ENCODE measurements at places on chromosomes 7 and 10.

DNA sequence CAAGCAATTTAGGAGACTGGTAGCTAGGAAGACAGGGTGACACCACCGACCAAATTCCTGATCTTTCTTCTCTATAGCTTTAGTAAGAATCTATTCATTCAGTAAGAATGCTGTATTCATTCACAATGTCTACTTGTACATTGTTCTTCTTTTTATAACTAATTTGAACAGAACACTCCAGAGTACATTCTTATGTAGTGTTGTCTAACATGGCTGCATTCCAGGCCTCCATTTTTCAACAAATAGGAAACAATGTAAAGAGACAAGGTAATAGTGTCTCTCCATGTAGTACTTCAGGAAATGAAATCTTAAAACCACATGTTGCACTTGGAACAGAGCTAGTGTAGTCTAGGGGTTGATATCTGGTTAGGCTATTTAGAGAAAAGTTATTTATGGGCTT lies 1.8 kb downstream of the VCL start:
- DNase-seq, result no peak

GRCh38 chr10:43252783-43253341 lies 14.0 kb downstream of the RASGEF1A start:
- DNase-seq, result no peak

- no peak for DNase-seq
Observed at GRCh38 chr7:88317422-88317821, 10.7 kb upstream of the STEAP4 start.

GRCh38 chr7:5420881-5421713 lies 2.5 kb downstream of the TNRC18 start:
- DNase-seq, result no peak

GRCh38 chr7:55476852-55477780 lies 95.2 kb downstream of the VOPP1 start:
- no peak for DNase-seq

DNA sequence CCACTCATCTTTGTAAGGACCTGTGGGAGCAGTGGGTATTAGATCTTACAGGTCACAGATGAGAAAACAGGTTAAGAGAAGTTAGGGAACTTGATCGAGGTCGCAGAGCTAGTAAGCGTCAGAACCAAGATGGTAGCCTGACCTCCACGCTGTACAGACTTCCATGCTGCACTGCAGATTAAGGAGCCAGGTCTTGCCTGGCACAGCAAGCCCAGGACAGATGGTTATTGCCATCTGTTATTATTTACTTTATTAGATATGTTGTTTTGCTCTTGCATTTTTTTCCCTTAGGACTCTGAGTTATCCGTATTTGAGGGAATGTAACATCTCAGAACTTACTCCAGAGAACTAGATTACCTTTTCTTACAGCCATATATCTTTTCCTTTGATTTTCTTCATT lies 147.2 kb downstream of the NSUN6 start:
- no peak for DNase-seq

GRCh38 chr7:68348401-68348800 lies 1249.9 kb upstream of the AUTS2 start:
- DNase-seq, result no peak

GRCh38 chr10:17234431-17234945 lies 6.4 kb downstream of the VIM start:
- no peak for DNase-seq

GRCh38 chr10:119211625-119212441 lies 4.5 kb downstream of the GRK5 start:
- peak; percentile 42 for DNase-seq

DNA sequence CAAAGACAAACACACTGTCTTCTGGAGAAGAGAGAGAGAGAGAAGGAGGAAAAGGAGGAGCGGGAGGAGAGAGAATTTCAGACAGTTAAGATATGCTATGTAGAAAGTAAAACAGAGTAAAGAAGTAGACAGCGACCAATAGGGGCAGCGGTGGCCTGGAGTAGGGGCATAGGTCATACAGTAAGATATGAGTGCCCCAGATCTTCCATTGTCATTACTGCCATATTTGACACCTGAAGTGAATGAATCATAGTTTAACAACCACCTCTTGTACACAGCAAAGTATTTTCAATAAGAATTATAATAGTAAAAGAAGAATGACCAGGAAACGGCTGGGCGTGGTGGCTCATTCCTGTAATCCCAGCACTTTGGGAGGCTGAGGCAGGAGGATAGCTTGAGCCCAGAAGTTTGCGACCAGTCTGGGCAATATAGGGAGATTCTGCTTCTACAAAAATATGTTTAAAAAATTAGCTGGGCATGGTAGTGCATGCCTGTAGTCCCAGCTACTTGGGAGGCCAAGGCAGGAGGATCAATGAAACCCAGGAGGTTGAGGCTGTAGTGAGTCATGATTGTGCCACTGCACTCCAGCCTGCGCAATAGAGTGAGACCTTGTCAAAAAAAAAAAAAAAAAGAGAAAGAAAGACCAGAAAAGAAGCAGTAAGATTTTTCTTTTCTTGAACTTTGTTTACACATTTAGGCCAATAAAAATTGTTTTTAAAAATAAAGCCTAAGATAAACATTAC lies 77.0 kb upstream of the GPR158 start:
- DNase-seq, result no peak

DNA sequence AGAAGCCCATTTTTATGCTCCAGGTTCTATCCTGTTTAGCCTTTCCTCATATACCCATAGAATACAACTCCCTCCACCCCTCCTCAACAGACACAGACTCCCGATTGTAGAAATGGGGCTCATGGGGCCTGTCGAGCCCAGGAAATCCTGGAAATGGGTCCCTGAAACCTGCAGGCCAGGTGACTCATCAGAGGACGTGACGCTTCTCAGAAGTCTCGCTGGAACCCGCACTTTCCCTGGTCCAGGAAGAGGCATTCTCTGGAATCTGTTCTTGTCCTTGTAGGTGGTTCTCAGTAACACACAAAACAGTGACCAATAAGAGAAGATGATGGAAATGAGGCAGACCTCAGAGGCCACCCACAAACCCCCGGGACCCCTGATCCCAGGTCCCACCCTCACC lies 244.8 kb upstream of the PPP2R2D start:
- no peak for DNase-seq

- DNase-seq, result no peak
Observed at GRCh38 chr10:2989292-2989947, 77.9 kb upstream of the PFKP start.

GRCh38 chr7:84783141-84783778 lies 403.6 kb downstream of the SEMA3D start:
- DNase-seq, result no peak

GRCh38 chr10:132713421-132714095 lies 72.4 kb downstream of the NKX6-2 start:
- no peak for DNase-seq

- no peak for DNase-seq
Observed at GRCh38 chr10:33235251-33235884, 99.1 kb downstream of the NRP1 start.

DNA sequence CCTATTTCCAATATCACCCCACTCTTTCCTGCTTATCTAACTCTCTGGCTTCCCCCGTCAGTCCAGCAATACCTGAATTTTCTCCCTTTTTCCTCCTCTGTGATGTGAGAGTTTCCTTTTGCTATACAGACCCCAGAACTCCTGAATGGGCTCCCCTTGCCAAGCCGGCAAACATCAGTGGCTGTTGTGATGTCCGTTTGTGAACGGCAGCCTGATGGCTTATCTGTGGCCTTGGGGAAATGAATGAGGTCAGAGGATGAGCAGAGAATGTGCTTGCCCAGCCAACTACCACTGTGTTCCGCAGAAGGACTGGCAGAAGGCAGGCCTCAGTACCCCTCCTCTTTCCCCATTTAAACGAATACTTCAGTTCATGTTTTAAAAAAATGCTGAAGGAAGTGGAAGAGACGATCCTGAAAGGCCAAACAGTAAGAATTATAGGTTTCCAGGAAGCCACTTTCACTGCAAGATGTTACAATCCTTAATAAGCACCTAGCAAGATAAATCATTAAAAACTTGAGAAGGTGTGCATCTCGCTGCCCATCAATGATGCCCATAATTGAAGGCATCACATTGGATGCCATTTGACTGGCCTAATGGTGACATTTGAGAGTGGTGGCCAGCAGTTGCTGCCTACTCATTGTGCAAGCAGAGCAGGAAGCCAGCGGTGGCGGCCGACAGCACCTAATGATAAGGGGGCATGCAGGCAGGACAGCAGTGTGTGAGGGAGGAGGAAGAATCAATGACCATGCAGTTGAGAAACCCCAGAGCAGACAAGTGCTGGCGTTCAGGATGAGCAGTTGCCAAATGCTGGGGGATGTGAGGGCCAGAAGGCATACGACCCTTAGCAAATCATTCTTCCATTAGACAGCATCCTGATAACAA lies 31.5 kb downstream of the SLC18A2 start:
- DNase-seq, result no peak

DNA sequence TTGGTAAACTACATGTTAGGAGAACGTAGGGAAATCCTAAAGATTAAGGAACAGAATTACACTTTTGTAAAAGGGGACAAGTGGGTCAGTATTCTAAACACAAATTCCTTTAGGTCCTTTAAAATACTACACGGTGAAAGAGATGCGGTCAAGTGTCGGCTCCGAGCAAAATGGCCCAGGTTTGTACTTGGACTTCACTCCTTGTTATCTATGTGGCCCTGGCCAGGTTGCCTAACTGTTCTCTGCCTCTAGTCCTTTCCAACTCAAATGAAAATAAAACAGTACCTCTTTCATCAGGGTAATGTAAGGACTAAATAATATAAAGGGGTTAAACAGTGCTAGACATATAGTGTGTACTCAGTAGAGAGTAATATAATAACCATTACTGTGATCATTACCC lies 344.8 kb downstream of the PARD3 start:
- no peak for DNase-seq

Data from GM12865 (cell line).